Stimulated activated CD4-positive, alpha-beta T cell treated with anti-CD3 and anti-CD28 coated beads, Interleukin-15, amount 100 ng/mL, for 1 hour (primary cell): ENCODE measurements at places on chromosomes 12 and 14.

- DNase-seq = no peak
These were observed 324.1 kb downstream of the FLRT2 start for GRCh38 chr14:85853996-85854526.

- DNase-seq = no peak
These were observed 16.7 kb upstream of the ZFP36L1 start for GRCh38 chr14:68809524-68809923.

- DNase-seq = no peak
These were observed 243.1 kb downstream of the BCAT1 start for GRCh38 chr12:24705741-24706358.

- no peak for DNase-seq
These were observed 95.2 kb downstream of the GTF2A1 start for GRCh38 chr14:81125536-81125935.

- no peak for DNase-seq
These were observed 21.3 kb downstream of the PRKD1 start for GRCh38 chr14:29906256-29906870.

- DNase-seq = no peak
These were observed 978.4 kb downstream of the BCL11B start for GRCh38 chr14:98293576-98293975.

DNA sequence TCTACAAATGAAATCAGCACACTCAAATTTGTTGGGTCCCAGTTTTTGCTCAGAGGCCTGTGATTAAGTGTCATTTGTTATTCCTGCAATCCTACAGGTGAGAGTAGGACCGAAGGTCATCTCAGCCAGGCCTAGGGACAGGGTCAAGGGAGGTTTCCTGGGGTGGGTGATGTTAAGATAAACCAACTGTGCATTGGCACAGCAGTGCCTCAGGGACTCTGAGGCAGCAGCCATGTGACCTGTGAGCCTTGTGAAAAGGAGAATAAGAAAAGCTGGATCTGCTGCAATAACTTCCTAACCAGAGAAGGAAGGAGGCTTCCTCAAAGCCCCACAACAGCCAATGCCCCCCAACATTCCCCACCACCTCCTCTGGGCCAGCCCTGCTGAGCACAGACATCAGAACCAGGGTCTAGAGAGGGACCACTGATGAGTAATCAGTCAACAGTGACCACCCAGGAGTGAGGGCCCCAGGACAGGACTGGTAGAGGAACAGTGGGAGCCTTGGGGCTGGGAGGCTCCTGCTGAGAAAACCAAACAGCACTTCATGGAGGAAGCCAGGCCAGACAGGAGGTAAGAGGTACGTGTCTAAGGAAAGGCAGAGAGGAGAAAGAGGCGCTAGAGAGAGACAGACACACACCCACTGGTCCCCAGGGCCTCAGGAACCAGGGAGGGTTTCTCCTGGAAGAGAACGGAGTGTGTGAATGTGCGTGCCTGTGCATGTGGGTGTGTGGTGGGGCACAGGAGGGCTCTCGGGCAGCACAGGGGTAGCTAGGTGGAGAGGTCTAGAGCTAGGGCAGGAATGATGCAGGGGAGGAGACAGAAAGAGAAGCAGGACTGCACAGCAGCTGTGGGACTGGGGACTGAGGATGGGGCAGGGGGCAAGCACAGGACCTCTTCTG is 82.4 kb downstream of the ITPK1 start:
- DNase-seq = no peak

GRCh38 chr14:20332431-20332787 is 670 bp downstream of the CCNB1IP1 start:
- no peak for DNase-seq

DNA sequence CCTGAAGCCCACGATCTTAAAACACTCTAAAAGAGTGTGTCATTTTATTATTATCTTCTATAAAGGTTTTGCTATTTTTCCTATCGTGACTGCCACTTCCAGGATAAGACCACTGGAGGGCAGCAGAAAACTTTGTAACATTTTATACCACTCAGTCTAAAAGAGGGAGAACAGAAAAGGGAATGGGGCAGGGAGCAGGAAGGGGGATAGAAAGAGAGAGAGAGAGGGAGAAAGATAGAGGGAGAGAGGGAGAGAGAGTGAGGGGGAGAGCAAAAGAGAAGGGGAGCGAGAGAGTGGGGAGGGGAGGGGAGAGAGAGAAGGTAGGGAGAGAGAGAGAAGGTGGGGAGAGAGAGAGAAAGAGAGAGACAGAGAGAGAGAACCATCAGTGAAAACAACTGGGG is 2.0 kb upstream of the ART4 start:
- DNase-seq = no peak
